Activated naive CD8-positive, alpha-beta T cell treated with anti-CD3 and anti-CD28 coated beads for 36 hours (primary cell): ENCODE measurements at places on chromosomes 13 and 19. TPM values are rescaled to one million over a fixed set of nuclear protein-coding genes. Genes with fewer than 3 reads are reported as not detected.

Gene ZNF345
- total RNA-seq, result 3.6 TPM

Gene OVOL3
- not detected for total RNA-seq

Gene SERPINE3
- total RNA-seq, result not detected

Gene CYP4F3
- total RNA-seq, result 0.23 TPM

Gene TMEM255B
- 1.2 TPM for total RNA-seq

Gene UNC13A
- 0.08 TPM for total RNA-seq

Gene SLC25A15
- 27.7 TPM for total RNA-seq

DNA sequence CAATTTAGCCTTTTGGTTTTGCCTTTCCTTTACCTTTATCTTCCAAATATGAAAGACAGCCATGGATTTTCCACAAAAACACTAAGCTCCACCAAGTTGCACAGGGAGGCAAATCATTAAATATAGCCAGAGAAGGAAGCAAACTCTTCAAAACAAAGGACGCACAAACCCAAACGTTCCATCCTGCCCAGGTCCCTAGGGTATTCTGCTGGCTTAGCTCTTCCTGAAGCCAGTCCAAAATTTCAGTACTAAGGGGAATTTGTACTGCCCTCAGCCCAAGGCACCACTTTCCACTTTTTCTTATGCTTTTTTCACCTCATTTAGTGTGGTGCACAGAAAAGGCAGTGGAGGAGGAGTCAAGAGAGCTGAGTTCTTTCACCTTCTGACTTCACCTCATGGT, 169.9 kb downstream of the FLT1 start:
- DNase-seq, result no peak
- H3K4me3 ChIP-seq, result no peak overlapping the region
- H3K4me1 ChIP-seq, result no peaks in the 10 kb centered on the region
- no peaks in the 10 kb centered on the region for H3K36me3 ChIP-seq

DNA sequence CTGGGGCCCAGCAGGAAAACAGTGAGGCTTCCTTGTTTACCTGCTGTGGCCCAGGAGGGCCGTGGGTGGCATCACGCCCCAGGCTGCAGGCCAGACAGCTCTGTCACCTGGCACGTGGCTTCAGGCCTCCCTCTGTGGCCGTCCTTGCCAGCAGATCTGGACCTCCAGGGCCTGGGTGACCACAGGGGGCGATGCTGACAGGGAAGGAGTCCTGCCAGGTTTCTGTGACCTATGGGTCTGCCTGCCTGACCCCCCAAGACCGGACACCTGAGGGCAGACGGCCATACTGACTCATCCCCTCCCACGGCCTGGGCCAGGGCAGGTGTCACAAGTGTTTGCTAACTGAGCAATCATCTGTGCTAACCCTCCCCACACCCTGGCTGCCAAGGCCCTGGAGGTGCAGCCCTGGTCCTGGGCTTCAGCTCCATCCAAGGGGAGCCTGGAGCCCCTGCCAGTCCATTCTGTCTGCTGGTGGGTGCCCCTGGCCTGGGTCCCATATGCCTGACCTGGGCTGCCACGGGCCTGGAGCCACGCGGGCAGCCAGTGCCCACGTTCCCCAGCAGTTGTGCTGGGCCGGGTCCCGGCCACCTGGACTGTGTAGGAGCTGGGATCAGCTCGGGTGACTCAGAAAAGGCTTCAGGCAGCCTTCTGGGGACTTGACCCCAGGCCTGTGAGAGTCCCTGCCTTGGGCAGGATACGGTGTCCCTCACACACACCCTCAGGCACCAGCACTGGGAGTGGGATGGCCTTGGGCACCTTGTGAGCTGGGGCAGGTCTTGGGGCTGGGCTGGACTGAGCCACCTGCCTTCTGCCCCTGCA, 3.7 kb downstream of the CDC34 start:
- H3K36me3 ChIP-seq, result no peaks in the 10 kb centered on the region
- peak overlapping the region; percentile 7 for H3K4me3 ChIP-seq
- H3K4me1 ChIP-seq, result peaks cover 16% of the 10 kb centered on the region
- H3K27me3 ChIP-seq, result no peaks in the 10 kb centered on the region
- DNase-seq, result no peak

DNA sequence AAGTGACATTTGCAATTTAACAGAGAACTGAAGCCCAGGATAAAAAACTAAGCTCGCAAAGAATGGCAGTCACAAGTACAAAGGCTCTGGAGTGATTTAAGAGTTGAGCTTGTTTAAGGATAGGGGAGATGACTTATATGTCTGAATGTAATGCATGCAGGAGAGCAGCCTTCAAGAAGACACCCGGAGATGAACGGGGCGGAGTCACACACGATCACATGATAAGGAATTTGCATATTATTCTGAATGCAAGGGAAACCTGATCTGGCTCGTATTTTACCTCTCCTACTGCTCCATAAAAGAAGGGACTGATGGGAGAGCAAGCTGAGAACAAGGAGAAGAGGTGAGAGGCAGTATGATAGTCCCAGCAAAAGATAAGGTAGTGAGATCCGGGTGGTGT, 12.9 kb downstream of the TBC1D4 start:
- H3K36me3 ChIP-seq, result no peaks in the 10 kb centered on the region
- H3K27me3 ChIP-seq, result peaks cover 12% of the 10 kb centered on the region
- H3K27ac ChIP-seq, result no peak overlapping the region
- no peak for DNase-seq
- H3K4me1 ChIP-seq, result no peaks in the 10 kb centered on the region

GRCh38 chr13:46339035-46339666, 47.9 kb downstream of the RUBCNL start:
- DNase-seq, result no peak
- no peaks in the 10 kb centered on the region for H3K27me3 ChIP-seq
- peaks cover 12% of the 10 kb centered on the region for H3K36me3 ChIP-seq

GRCh38 chr19:40862333-40862732, 12.1 kb upstream of the CYP2A6 start:
- no peak overlapping the region for H3K4me3 ChIP-seq
- H3K27me3 ChIP-seq, result peaks cover 4% of the 10 kb centered on the region

GRCh38 chr13:36914648-36915047, 5.4 kb downstream of the SMAD9 start:
- H3K27me3 ChIP-seq, result peaks cover 55% of the 10 kb centered on the region
- H3K27ac ChIP-seq, result no peak overlapping the region
- no peak overlapping the region for H3K4me3 ChIP-seq
- DNase-seq, result no peak

DNA sequence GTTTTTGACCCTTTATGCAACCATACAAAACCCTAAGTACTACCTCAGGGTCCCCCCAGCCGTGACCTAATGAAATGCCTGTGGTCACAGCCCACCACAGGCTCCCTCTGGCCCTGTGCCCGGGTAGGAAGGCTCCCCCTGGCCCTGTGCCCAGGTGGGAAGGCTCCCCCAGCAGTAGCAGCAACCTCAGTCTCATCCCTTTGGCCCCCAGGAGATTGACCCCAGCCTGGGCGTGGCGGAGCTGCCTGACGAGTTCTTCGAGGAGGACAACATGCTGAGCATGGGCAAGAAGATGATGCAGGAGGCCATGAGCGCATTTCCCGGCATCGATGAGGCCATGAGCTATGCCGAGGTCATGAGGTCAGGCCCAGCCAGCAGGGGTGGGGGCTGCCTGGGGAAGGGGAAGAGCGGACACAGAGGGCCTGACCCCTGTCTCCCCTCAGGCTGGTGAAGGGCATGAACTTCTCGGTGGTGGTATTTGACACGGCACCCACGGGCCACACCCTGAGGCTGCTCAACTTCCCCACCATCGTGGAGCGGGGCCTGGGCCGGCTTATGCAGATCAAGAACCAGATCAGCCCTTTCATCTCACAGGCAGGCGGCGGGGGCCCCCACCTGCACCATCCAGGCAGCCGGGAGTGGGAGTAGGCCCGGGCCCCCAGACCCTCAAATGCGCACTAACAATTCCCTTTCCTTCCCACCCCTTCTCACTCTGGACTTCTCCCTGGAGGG, 6.3 kb upstream of the BEST2 start:
- no peak overlapping the region for H3K4me3 ChIP-seq
- H3K36me3 ChIP-seq, result peaks cover 38% of the 10 kb centered on the region
- peaks cover 5% of the 10 kb centered on the region for H3K27me3 ChIP-seq
- H3K4me1 ChIP-seq, result no peaks in the 10 kb centered on the region
- DNase-seq, result no peak
- H3K27ac ChIP-seq, result no peak overlapping the region

DNA sequence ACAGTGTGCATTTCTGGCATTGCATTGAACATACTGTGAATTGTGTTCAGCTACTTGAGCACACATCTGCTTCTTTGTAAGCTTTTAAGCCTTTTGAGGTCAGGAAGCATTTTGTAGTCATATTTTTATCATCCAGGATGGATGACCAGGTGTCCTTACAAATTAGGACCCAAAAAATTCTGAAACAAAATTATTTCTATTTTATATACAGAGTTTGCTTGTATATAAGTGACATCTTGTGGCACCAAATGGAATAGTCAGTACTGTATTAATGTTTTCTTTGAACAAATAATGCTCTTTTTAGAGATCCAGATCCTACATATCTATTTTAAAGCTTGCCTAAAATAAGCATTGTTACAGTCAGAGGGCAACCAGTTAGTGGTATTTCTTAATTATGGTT, 9.5 kb upstream of the SUPT20H start:
- DNase-seq, result no peak
- no peak overlapping the region for H3K27ac ChIP-seq
- H3K4me3 ChIP-seq, result no peak overlapping the region
- no peaks in the 10 kb centered on the region for H3K36me3 ChIP-seq

- no peaks in the 10 kb centered on the region for H3K4me1 ChIP-seq
- H3K36me3 ChIP-seq, result peaks cover 14% of the 10 kb centered on the region
- no peak overlapping the region for H3K4me3 ChIP-seq
- DNase-seq, result no peak
Measured at GRCh38 chr19:5672708-5673459, 7.4 kb downstream of the MICOS13 start.
